Activated CD8-positive, alpha-beta memory T cell treated with anti-CD3 and anti-CD28 coated beads for 1 hour (primary cell): ENCODE measurements at places on chromosomes 12 and 14.

- DNase-seq: no peak
Measured at GRCh38 chr12:32535288-32535999, 136.1 kb downstream of the FGD4 start.

GRCh38 chr12:78719721-78720120, 144.9 kb upstream of the SYT1 start:
- DNase-seq: no peak

GRCh38 chr12:40559865-40560264, 132.4 kb upstream of the CNTN1 start:
- DNase-seq: no peak

GRCh38 chr14:24255931-24256711, 6.9 kb downstream of the TGM1 start:
- DNase-seq: no peak

DNA sequence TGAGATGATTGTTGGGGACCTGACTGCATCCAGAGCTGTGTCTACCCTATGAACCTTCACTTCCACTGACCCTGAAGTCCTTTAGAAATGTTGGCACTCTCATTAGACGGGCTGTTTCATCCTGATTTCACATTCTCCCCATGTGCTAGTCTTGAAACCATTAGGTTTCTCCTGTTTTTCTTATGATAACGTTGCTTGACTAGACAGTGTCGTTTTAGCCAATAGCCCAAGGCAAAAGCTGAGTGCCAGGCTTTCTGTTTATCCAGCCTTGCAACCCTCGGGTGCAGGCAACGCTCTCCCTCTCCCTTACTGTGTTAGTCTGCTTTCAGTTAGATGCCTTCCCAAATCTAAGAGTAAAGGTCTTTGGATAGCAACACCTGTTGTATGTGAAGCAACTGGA, 30.1 kb downstream of the DACT1 start:
- no peak for DNase-seq

GRCh38 chr12:39905152-39905551, 200.7 kb downstream of the SLC2A13 start:
- no peak for DNase-seq

DNA sequence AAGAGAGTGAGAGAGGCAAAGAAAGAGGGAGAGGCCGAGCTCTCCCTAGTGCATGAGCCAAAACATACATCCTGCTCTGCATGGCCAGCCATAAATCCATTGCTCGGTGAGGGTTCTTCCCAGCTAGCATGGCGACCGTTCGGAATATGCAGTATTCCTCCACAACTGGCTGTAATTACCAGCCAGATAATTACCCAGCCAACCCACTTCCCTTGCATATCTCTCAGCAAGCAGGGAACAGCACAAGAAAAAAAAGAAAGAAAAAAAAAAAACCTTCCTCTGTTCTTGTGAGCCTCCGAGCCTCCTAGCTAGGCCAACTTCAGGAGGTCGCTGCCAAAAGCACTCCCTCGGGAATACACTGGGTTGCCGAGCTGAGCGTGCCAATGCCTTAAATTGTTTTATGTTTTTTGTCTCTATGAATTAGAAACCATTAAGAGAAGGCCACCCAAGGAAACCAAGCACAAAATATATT, 567.9 kb downstream of the MED13L start:
- no peak for DNase-seq

- DNase-seq: no peak
Measured at GRCh38 chr14:38828183-38828827, 274.7 kb downstream of the SEC23A start.

GRCh38 chr12:90090929-90091651, 382.5 kb upstream of the ATP2B1 start:
- DNase-seq: no peak

DNA sequence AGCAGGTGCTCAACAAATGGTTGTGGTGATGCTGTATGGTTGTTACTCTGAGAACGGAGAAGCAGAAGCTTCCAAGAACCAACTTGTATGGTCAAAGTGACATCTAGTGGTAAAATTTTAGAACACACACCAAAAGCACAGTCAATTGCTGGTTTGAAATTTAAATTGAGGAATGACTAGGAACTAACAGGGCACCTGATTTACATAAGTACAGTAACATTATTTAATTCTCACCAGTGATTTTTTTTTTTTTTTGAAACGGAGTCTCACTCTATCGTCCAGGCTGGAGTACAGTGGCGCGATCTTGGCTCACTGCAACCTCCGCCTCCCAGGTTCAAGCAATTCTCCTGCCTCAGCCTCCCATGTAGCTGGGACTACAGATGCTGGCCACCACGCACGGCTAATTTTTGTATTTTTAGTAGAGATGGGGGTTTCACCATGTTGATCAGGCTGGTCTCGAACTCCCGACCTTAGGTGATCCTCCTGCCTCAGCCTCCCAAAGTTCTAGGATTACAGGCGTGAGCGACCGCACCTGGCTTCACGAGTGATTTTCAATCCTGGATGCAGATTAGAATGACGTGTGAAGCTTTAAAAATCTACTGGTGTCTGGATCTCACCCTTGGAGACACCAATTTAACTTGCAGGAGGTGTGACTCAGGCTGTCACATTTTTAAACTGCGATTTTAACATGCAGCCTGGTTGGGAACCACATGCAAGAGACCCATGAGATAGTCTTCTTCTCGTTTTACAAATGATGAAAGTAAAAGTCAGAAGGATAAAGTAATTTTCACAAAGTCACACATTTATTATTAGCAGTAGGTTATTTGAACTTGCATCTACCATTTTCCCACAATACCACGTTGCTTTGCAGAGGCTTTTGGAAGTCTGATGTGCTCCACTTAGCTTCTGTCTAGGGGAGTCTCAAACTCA, 14.1 kb upstream of the NUMB start:
- DNase-seq: no peak

- no peak for DNase-seq
Measured at GRCh38 chr12:51683763-51684357, 92.8 kb downstream of the SCN8A start.

GRCh38 chr12:95548539-95549391, 2.5 kb downstream of the USP44 start:
- peak; percentile 54 for DNase-seq

DNA sequence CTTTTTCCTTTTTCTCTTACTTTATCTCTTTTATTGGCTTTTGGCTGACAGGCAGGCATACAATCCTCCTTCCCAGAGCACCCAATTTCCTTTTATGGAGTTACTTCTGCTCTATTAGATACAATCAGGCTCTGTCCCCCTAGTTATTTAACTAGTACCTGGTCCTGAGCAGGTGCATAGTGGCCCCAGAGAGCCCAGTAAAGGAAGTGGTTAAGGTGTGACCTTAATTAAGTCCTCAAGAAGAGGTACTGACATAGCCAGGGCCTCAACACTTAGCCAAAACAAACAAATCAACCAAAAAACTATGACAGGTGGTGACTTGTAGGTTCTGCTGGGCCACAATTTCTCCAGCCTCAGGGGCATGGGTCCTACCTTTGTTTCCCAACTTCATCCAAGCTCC, 82.9 kb downstream of the CCDC60 start:
- no peak for DNase-seq

DNA sequence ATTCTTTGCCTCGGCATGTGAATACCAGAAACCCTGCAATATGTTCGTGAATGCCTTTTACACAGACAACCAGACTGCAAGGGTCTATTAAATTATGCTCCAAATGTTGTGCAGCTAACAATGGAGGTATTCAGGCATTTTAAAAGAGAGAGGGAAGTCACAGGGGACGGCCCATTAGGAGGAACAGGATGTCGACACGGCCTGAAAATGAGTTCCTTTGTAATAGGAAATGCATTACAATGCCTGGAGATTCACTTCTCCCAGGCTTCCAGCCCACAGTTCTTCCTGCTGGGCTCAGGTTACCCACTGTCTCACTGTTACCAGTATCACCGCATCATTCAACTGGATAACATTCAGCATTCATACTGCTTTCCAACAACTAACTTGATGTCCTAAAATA, 2.5 kb downstream of the DUSP6 start:
- no peak for DNase-seq

DNA sequence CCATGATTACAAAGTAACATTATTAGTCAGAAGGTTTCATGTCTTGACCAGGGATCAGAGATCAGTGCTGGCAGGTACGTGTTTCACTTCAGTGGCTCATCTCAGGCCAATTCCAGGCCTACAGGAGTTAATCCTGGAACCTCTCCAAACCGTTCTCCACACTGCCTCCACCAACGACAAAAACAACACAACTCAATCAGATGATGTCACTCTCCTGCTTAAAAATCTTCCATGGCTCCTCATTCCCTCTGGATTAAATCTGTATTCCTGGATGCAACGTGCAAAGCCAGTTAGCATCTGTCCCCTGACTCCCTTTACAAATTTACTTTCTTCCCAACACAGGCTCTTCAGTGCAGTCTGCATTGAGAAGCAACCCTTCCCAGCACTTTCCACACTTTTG, 34.3 kb upstream of the TXNRD1 start:
- DNase-seq: no peak

DNA sequence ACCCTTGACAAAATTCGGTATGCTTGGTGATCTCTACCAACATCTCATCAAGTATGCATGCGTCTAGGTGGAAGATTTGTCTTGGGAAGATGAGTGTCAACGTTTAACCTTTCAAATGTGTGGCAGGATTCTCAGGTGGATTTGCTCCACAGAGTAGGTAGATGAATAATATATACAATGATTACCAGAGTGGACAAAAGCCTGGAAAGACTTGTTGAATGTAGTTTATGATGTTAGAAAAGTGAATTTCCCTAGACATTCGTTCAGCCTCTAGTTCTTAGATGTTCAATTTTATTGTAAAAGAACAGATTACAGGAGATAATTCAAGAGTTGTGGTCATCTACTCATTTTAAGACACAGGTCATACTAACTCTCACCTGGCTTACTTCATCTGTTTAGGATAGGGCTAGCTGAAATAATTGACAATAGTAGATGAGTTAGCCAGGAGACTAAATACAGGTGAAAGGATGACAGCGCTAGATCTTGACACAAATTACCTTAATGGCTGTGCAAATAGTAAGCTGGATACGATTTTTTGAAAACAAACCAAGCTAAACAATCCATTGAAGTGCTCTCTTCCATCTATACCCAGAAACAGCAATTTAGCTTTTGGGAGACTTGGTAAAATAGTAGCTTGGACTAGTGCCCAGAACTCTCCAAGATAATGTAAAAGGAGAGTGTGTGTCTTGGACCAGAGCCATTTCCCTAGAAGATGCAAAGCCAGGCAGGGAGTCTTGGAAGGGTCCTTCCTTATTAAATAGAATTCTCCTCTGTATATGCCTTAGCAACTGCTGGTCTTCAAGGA, 168.0 kb downstream of the DACT1 start:
- no peak for DNase-seq

DNA sequence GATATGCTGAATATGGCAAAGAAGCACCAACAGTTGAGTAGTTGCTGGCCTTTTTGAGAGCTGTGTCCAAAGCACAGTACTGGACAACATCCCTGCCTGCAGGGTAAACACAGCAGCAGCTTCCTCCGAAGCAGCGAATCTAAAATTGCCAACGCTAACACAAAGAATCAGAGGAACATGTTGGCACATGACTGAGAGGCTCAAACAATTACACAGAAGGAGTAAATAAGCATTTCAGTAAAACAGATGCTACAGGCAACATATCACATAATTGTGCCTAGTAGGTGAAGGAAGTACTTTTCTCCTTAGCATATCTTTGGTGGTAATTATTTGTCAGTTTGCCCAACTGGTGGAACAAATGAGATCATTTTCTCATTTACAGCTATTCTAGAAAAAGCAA, 52.1 kb downstream of the KICS2 start:
- DNase-seq: no peak

DNA sequence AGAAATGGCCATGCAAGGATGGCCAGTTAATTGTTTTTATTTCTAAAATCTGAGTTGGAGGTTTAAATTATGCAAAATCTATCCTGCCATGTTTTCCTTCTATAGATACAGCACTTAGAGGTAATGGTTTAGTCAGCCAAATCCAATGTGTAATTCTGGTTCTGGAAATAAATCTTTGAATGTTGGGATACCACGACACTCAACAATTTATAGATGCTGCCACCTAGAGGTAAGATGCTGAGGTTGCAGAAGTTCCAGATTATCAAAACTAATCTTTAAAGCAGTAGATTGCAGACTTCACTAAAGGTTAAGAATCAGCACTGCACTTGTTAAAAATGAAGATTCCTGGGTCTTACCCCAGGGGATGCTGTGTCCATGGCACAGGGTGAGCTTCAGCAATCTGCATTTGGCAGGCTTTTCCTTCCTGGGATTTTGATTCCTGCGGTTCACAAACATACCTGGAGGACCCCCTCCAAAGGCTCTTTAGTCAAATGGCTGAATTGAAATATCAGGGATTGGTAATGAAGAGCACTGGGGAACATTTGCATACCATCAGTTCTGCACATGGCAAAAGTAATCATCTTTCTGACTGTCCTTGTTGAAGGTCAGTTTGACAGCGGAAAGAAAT, 53.4 kb upstream of the ANO4 start:
- DNase-seq: no peak

DNA sequence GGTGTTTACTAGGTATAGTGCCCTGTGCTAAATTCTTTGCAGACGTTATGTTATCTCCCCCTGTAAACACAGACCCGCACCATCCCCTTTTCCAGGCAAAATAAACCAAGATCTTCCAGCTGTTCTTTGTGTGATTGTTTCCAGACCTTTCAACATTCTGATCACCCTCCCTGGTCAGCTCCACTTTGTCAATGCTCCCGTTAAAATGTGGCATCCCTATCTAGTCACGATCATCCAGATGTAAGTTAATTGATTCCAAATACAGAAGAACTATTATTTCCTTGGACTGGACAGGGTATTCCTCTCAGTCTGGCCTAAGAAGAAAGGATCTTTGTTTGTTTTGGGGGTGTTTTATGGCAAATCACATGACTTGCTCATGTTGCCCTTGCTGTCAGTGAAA, 127.6 kb upstream of the ARID2 start:
- no peak for DNase-seq

DNA sequence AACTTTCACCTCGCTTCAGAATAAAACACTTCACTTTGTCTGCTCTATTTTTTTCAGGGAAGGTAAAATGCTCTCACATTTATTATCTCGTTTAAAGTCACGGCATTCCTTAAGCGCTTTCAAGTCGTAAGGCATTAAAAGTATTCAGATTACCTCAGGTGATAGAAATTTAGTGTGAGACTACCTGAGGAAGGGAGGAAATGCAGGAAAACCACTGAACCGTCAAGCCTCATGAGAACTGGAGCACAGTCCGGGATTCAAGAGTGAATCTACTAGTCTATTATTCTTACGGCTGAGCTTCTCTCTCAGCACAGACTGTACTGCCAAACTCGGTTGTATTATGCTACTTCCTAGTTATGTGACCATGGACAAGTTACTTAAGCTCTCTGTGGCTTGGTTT, 8.3 kb upstream of the PPFIBP1 start:
- DNase-seq: no peak
